ENCODE measurements at places on chromosomes 7 and 10. TPM values are rescaled to one million over a fixed set of nuclear protein-coding genes. Genes with fewer than 3 reads are reported as not detected.

GRCh38 chr7:17501441-17502212 lies 203.2 kb downstream of the AHR start:
- H3K27ac ChIP-seq, result no peak overlapping the region
- H3K36me3 ChIP-seq, result no peaks in the 10 kb centered on the region
- no peak overlapping the region for H3K4me3 ChIP-seq
- peak; percentile 34 for DNase-seq
- H3K27me3 ChIP-seq, result no peaks in the 10 kb centered on the region
- H3K4me1 ChIP-seq, result no peaks in the 10 kb centered on the region

DNA sequence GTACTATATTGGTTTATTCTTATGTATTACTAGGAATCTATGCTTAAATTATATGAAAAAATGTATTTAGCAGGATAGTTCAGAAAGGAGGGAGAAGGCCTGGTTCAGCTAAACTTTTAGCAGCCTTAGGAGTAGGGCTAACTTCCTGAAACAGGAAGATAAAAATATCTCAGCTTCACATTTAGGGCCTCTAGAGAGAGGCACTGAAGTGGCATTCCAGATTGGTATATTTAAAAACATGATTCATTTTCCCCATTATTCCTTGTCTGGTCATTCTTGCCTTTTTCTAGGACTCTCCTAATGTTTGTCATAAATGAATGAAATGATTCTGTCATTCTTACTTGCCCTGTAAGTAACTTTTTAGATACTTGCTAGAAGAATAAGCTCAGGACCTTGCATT lies 63.0 kb upstream of the CYP26C1 start:
- DNase-seq, result no peak
- H3K36me3 ChIP-seq, result no peaks in the 10 kb centered on the region
- H3K4me1 ChIP-seq, result peaks cover 2% of the 10 kb centered on the region
- H3K27me3 ChIP-seq, result no peaks in the 10 kb centered on the region
- no peak overlapping the region for H3K27ac ChIP-seq

The ELFN1 gene
- 1.6 TPM for total RNA-seq

The DUS4L gene
- total RNA-seq, result 6.6 TPM
